ENCODE measurements at places on chromosomes 2 and 18.

DNA sequence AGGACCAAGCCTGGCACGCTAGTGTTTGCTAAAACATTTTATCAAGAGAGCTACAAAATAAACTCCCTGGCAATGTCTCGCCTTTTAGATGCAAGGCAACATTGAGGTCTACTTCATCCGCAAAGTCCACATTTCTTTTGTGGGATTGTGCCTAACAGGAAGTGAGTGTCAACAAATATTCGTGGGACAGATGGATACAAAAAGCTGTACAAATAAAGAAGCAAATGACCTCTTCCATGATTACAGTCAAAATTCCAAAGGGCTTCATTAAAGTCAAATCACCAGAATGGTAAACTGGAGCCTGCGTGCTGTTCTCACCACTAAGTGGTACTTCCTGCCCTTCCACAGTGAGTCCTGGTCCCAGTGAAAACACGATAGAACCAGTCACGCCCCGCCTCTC is 40.4 kb downstream of the L3MBTL4 start:
- no peak for DNase-seq

DNA sequence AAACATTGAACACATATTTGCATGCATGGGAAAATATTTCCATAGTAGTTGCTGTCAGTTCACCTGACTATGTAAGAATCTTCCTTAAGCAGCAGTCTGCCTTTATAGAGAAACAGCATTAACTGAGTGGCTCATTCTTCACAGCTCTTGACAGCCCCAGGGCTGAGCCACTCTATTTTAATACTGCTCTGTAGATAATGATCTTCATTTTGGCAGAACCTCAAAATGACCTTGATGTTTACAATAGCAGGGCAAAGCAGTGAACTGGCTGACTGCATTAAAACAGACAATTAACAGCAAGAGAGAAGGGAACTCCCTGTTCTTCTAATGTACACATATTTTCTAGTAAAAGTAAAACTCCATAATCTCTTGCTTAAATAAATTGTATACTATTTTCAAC is 580.6 kb upstream of the SOX11 start:
- no peak for DNase-seq

- DNase-seq: no peak
Measured at GRCh38 chr2:171318463-171318934, 115.3 kb downstream of the METTL8 start.

- DNase-seq: peak; percentile 47
Measured at GRCh38 chr2:9508931-9509330, 34.6 kb downstream of the IAH1 start.

DNA sequence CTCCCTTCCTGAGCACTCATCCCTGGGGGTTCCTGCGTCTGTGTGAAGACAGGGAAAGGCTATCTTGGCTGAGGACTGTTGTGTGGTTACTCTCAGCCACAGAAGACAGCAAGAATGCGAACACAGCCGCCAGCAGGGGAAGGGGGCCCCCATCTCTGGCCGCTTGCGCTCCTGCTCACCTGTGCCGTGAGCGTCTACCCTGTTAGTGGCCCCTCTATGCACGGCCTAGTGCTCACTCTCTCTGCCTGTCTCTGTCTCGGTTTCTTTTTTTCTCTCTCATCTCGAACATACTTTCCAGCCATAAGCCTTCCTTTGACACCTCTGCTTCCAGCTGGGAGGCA is 206.7 kb upstream of the APCDD1 start:
- DNase-seq: no peak

DNA sequence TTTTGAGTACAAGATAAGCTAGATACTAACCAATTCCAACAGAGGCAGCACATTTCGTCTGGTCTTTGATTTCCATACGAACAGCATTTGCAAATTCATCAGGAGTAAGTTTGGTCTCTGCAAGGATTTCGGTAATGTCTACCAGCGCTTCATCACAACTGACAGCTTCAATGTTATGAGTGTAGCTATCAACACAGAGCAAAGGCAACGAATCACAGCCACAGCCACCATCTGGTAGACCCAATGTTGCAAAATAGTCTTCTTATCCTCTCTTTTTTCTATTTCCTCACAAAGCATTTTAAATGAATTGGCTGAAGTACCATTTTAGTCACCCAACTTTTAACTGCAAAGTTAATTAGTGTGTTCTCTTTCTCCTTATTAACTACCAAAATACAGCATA is 68.3 kb downstream of the REV1 start:
- no peak for DNase-seq

GRCh38 chr2:5845798-5846330 is 153.7 kb downstream of the SOX11 start:
- DNase-seq: no peak

DNA sequence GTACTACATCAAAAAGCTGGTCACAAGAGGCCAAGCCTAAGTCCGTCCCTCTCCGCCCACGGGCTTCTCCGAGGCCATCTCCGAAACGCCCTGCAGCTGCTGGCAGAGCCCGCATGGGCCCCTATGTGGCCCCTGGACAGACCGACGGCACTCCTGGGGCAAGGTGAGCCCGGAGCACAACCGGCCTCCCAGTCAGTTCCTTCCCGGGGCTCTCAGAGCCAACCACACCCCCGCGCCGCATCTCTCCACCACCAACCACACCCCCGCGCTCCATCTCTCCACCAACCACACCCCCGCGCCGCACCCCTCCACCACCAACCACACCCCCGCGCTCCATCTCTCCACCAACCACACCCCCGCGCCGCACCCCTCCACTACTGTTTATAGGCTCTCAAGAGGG is 93.5 kb downstream of the ZNF516 start:
- DNase-seq: no peak

All from Kasumi-1 (cell line).